ENCODE measurements at places on chromosomes 1 and 21.

GRCh38 chr1:25806418-25806817, 6.4 kb downstream of the SELENON start:
- DNase-seq, result no peak

- no peak for DNase-seq
Observed at GRCh38 chr1:182120411-182121258, 59.1 kb upstream of the ZNF648 start.

DNA sequence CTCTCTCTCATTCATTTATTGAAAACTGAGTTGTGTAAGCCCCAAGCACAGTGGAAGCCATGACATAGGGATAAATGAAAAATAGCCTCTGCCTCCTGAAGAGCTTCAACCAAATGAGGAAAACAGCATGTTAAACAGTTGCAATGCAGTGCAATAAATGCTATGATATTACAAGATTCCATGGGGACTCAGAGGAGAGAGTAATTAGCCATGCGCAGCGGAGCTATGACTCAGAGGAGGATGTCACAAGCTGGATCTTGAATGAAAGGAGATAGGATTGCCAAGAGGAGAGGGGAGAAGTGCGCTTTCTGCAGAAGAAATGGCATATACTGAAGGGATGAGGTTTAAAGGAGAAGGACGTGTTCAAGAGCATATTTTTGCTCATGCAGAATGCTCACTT, 231.3 kb upstream of the PLXNA2 start:
- DNase-seq, result no peak

DNA sequence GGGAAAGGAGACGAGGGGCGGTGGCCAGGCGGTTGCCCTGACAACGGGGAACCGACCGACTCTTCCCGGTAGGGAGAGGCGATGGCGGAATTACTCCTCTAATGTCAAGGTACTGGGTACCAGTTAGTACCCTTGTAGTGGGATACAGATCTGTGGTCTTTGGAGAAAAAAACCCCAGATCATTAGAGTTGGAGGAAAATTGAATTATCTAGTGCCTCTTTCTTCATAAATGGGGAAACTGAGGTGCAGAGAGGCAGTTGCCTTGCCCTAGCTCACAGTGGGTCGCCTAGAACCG, 545 bp upstream of the PEF1 start:
- DNase-seq, result no peak

- peak; percentile 99 for DNase-seq
Observed at GRCh38 chr1:145891587-145892485, 6.2 kb upstream of the ANKRD35 start.

GRCh38 chr1:21324368-21325141, 34.3 kb upstream of the ECE1 start:
- peak; percentile 80 for DNase-seq

DNA sequence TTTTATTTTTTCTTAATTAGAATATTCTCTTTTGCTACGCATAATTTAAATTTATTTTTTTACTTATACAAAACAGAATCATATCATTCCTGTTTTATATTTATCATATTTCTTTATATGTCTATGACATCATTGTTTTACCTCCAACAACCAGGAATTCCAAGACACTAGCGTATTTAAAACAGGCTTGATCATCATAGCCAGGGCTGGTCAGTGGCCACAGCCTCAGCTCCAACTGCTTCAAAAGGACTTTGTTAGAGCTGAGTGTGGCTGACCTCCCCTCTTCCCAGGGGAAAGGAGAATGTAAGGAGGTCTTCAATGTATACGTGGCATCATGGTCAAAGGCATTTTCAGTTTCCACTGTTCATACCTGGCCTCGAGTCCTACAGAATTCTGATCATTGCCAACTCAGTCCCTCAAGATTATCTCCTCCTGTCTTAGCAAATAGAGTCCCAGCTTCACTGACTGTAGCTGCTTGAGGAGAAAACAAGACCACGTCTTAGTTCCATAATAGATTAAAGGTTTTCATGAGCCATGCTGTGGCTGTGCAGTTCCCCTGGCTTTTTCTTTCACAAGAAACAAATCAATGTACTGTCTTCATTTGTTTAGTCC, 444.0 kb downstream of the PTPRC start:
- no peak for DNase-seq

- DNase-seq, result no peak
Observed at GRCh38 chr1:119314001-119314796, 54.4 kb upstream of the HAO2 start.

DNA sequence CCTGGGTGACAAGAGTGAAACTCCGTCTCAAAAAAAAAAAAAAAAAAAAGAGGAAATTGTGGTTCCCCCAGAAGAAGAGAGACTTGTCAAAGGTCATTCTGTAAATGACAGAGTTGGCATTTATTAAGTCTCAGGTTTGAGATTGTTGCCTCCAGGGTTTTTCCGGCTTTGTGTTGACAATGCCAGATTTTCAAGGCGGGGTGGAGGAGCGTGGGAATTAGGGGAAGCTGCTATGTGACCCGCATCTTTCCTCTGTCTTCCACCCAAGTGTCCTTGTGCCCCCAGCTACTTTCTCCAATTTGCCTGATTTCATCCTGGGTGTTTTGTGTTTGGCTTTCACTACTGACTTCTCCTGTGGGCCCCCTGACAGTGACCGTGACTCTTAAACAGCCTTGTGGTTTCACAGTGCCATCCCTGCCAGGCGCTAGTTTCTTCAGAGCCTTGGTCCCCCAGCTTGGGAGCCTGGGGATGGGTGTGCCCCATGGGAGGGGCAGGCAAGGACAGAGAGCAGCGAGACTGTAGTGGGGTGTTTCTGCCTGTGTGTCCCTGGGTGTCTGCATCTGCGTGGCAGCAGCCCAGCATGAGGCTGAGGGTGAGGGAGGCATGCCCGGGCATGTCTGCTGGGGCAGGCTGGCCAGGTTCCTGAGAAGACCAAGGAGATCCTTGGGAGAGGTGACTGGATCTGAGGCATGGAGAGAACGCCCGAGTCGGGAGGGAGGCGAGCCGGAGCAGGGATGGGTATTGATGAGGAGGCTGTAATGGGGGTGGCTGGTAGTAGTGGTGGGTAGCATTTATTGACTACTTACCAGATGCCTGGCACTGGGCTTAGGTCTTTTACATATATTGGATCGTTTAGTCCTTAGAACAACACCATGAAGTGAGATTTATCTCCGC, 46.3 kb downstream of the IER5 start:
- peak; percentile 73 for DNase-seq

GRCh38 chr1:4531842-4532241, 122.6 kb upstream of the AJAP1 start:
- DNase-seq, result no peak

DNA sequence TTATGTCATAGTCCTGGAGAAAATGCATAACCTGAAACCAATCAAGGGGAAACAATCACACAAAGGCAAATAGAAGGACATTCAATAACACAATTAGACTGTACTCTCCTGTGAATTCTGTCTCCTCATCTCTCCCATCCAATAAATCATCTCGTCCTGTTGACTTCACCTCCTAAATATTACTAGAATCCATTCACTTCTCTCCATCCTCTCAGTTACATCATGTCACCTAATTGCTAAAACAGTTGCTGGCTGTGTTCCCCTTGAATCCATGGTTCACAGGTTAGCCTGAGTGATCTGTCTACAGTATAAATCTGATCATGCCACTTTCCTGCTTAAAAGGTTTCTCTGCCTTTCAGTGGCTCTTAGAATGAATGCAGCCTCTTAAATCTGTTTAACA, 220.2 kb downstream of the TGFB2 start:
- DNase-seq, result no peak

- DNase-seq, result no peak
Observed at GRCh38 chr1:9101510-9102146, 27.3 kb downstream of the GPR157 start.

- no peak for DNase-seq
Observed at GRCh38 chr1:74396933-74397332, 115.5 kb downstream of the LRRC53 start.

DNA sequence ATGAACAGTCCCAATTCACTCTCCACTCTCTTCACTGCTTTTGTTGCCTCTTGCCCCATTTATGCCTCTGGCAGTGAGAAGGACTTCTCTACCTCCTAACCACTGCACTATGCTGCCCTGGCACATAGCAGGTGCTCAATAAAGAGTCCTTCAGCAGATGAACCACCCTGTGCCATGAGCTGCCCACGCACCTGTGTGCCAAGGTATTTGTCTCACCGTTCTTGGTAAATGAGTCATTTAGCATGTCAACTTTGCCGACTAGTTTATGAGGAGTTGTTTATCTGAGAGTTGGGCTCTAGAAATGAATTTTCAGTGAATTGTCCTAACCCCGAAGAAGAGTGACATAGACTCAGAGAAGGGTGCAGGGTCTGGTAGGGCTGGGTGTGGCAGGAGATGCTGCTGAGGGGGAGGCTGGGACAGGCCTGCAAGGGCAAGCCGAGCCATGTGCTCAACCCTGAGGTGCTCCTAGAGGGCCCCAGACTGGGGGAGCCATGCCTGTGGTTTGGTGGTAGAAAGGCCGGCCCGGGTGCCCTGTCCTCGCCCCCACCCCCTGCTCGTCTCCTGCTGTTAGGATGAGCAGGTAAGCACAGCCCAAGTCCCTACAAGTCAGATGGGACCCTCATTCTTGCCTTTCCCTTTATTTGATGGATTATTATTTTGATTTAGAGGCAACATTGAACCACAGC, 654.5 kb downstream of the MATN1 start:
- no peak for DNase-seq

Measured in HFF-Myc (cell line).